ENCODE measurements at places on chromosomes 12 and 14. TPM values are rescaled to one million over a fixed set of nuclear protein-coding genes. Genes with fewer than 3 reads are reported as not detected.

GRCh38 chr12:107684990-107685359, 624 bp upstream of the PWP1 start:
- no peak for DNase-seq

DNA sequence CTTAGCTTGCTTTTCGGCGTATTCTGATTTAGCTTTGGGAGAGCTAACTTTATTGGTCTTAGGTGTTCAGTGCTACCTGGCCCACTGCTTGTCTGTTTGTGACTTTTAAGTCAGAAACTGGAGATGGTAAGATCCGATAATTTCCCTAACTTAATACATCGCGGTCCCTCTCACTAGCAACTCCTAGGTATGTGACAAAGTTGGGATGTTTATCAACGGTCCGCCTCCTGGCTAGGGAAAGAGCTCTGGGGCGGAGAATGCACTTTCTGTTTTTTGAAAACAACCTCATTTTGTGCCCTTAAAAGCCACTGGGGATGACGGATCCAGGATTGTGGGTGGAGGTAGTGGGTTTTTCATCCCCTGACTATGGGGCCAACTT, 1.2 kb downstream of the CDKN1B start:
- no peak for DNase-seq

- DNase-seq: no peak
These were observed 1.0 kb upstream of the GXYLT1 start for GRCh38 chr12:42145552-42146215.

GRCh38 chr12:2390850-2391390, 338.1 kb downstream of the CACNA1C start:
- DNase-seq: no peak

GRCh38 chr12:3271639-3272038, 194.5 kb downstream of the TSPAN9 start:
- no peak for DNase-seq

GRCh38 chr14:63854330-63854729, 1.5 kb downstream of the SYNE2 start:
- no peak for DNase-seq

DNA sequence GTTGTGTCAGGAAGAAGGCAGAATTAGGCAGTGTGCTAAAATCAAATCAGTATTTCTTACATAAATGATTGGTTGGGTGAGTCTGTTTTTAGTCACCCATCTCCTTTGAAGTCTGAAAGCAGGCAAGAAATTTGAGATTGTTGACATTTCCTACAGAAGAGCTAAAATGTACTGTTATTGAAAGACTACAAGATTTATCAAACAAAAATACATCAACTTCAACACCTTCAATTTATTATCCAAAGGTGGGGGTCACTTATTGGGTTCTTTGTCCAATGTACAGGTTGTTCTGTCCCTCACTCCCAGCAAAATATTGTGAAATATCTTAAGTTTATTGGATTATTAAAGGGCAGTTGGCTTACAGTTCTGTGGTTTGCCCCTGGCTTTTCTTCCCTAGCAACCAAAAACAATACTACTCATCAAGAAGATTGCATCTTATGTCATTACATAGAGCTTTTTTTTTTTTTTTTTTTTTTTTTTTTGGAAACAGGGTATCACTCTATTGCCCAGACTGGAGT, 20.6 kb upstream of the PKP2 start:
- no peak for DNase-seq

DNA sequence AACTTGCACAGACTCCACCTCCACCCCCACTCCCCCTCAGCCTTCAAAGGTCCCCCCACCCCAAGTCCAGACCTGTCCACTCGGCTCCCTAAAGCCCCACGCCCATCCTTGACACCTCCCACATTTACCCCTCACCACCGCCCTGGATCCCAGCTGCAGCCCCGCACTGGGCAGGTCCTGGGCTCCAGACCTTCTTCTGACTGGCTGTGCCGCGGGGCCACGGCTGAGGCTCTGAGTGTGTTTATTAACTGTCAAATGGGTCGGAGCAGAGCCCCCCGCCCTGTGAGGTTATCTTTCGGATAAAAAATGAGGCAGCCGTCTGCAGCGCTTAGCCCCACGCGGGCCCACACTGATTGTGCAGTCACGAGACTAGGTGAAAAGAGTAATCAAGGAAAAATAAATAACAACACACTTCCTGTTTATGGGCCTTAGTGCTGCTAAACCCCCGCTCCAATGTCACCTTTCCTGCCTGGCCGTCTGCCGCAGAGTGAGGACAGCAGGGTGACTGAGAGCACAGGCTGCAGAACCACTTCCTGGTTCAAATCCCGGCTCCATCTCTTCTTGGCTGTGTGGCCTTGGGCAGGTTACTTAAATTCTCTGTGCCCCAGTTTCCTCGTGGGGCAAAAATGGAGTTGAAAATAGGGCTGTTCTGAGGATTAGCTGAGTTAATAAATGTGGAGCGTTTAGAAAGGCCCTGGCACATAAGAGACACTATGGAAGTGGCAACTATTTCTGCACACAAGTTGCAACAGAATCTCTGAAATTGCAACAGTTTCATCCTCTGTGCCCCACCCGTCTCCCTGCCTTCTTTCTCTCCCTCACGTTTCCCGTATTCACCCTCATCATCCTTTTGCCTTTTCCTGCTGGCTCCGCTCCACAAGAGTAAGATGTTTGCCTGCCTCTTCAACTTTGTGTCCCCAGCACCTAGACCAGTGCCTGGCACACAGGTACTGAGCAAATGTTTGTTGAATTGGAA, 9.4 kb downstream of the SETD1B start:
- no peak for DNase-seq

- peak; percentile 44 for DNase-seq
These were observed 20.9 kb upstream of the BLTP3B start for GRCh38 chr12:100163416-100164152.

GRCh38 chr12:38149395-38150073, 167.0 kb upstream of the ALG10B start:
- DNase-seq: no peak

GRCh38 chr14:105073720-105074600, 8.7 kb upstream of the GPR132 start:
- DNase-seq: no peak

GRCh38 chr12:119857041-119857591, 20.0 kb downstream of the CIT start:
- DNase-seq: no peak

DNA sequence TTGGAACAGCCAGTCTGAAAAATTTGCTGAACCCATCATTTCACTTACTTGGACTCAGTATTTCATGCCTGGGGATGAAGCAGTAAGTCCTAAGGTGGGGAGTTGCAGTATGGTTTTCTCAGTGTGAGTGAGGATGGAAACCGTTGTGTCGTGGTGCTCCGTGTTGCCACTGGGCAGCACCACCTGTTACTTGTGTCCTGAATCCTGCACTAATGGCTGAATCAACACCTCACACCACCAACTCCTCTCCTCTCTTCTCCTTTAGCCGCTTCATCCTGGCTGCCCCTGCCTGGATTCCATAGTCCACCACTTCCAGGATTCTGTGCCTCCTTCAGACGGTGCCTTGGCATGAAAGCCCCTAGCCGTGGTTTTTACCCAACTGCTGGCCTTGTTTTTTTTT, 3.0 kb upstream of the EP400 start:
- DNase-seq: no peak

DNA sequence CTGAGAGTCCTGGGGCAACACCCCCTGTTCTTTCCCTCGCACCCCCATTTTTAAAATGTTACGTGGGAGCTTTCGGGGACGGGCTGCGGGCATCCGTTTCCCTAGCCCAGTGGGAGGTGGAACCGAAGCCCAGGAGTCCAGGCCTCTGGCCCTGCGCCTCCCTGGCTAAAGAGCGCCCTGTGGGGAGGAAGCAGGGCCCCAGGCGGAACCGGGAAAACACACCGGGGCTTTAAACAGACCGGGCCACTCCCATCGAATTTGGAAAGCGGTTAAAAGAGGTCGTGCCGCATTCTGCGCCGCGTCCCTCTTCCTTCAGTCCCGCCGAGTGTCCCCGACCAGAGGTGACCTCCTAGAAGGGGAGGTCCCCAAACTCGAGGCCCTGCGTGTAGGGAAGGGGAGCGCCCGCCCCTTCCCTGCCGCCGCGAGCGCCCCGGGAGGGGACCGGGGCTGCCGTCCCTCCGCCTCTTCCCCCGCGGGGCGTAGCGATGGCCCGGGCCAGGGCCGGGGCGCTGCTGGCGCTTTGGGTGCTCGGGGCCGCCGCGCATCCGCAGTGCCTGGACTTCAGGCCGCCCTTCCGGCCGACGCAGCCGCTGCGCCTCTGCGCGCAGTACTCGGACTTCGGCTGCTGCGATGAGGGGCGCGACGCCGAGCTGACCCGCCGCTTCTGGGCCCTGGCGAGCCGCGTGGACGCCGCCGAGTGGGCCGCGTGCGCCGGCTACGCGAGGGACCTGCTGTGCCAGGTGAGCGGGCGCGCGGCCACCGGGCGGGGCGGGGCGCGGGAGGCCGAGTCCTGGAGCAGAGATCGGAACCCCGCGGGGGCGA, at the start of gene HHIPL1:
Gene HHIPL1 (plus strand): TSS at position 407 of the 822 bp plus-strand sequence. CDS start 79 bp downstream, at position 486.
- DNase-seq: peak; percentile 19

GRCh38 chr12:49987625-49988303, 15.0 kb downstream of the AQP6 start:
- DNase-seq: no peak

DNA sequence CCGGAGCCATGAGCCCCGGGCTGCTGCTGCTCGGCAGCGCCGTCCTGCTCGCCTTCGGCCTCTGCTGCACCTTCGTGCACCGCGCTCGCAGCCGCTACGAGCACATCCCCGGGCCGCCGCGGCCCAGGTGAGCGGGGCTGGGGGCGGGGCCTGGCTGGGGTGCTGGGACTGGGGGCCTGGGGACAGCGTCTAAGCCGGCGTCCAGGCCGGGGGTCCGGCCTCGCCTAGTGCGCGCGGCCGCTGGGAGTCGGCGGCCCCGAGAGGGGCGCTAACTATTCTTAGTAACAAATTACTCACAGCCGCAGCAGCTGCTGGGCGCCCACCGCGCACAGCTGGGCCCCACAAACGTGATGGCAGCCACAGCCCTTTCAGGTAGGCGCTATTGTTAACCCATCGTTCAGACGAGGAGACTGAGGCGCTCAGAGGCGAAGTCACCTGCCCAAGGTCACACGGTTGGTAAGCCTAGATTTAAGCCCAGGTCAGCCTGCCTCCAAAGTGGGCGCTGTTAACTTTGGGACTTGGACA, 374 bp downstream of the CYP46A1 start:
- no peak for DNase-seq

DNA sequence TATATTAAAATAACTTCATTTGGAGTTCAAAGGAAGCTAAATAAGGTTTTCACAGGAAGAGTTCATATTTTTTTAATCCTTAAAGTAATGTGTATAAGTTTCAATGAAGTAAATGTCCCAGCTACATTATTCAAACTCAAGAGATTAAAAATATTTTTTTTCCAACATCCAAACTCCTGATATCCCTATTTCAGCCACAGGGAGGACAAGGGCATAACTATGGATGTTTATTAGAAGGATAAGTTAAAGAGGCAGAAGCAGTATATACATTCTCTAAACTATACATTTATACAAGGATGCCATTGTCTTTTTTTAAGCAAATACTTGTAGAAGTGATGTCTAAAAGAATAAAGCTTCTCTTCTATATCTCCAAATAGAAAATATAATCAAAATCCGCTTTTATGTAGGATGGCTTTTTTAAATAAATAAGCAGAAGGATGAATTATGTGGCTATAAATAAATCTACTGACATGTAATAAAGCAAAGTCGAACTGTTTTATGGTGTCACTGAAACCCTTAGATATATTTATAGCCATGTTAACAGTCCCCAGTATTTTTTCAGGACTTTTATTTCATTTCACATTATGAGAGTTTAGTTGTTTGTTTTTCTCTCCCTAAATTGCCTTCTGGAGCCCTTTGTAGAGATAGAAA, 936.5 kb downstream of the DIO2 start:
- no peak for DNase-seq

ATN1 gene
- total RNA-seq: 250 TPM

MAP3K9 gene
- total RNA-seq: 27.6 TPM

TGM1 gene
- total RNA-seq: 5.8 TPM

RALGAPA1 gene
- 58.7 TPM for total RNA-seq

GPR135 gene
- 3.0 TPM for total RNA-seq

AKAP6 gene
- total RNA-seq: 2.9 TPM

NUAK1 gene
- 7.6 TPM for total RNA-seq

AKAP5 gene
- total RNA-seq: 1.1 TPM

LTBP2 gene
- 0.79 TPM for total RNA-seq
